ENCODE measurements at places on chromosomes 13 and 19.

DNA sequence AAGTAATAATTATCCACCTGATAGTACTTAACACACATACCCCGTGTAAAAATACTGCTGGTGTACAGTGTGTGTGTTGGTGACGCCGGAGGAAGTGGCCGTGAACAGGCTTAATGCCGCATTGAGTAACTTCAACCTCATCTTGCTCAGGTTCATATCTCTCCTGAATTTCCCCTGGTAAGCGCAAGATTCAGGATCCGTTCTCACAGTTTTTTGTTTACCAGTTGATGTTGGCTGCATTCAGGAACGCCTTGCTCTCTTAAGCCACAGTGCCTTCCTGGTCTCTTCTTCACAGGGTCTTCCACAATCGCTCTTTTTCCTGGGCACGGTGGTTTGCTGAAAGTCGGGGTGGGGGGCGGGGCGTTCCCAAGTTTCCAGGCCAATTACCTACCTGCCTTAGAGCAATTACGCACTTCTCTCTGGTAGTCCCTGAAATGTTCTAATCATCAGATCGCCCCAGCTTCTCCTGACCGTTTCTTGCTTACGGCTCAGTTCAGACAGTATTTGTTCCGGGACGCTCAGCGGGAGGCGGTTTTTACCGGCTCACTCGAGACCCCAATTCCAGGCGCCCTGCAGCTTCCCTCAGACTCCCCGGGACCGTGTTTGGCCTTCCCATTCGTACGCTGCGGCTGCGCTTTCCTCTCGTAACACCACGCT, 706 bp upstream of the DNAJC3 start:
- no peak for DNase-seq

DNA sequence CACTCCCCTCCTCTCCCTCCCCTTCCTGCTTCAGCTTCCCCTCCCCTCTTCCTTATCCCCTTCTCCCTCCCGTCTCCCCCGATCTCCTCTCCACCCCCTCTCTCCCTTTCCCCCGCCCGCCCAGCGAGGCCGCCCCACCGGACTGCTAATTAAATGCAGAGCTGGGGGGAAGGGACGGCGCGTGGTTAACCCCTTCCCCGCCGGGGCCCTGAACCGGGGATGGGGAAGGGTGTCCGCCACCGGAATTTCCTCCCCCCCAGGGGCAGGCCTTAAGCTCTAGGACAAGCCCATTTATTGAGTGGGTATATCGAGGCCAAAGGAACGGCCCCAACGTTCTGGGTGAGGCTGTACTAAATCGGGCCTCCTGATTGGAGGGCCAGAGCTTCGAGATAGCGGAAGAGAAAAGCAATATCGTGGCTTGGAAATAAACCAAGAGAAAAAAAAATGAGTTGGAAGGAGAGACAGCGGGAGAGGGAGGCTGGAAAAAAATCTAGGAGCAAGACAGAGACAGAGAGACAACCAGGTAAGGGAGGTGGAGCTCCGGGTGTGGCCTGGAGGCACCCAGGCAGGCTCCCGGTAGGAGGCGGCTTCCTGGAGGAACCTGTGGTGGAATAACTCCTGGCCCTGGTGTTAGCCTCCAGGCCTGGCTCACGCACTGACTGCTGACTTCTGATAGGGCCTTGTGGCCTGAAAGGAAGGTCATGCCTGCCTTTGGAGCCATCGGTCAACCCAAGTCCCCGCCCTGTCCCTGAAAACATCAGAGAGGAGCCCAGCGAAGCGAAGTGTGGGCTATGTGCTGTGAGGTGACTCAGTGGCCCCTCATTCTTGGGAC, 11.6 kb upstream of the JUND start:
- peak; percentile 95 for DNase-seq

GRCh38 chr19:342801-343421, 1.7 kb downstream of the MIER2 start:
- DNase-seq = peak; percentile 73

- no peak for DNase-seq
Observed at GRCh38 chr19:38742906-38743305, 1.4 kb downstream of the CAPN12 start.

DNA sequence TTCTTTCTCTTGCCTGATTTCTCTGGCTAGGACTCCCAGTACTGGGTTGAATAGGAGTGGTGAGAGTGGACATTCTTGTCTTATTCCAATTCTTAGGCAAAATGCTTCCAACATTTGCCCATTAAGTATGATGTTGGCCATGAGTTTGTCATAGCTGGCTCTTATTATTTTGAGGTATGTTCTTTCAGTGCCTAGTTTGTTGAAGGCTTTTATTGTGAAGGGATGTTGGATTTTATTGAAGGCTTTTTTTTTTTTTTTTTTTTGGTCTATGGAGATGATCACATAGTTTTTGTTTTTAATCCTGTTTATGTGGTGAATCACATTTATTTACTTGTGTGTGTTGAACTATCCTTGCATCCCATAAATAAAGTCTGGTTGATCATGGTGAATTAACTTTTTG, 19.8 kb downstream of the NHLRC3 start:
- DNase-seq = no peak

- no peak for DNase-seq
Observed at GRCh38 chr13:93955904-93956303, 523.6 kb downstream of the DCT start.

DNA sequence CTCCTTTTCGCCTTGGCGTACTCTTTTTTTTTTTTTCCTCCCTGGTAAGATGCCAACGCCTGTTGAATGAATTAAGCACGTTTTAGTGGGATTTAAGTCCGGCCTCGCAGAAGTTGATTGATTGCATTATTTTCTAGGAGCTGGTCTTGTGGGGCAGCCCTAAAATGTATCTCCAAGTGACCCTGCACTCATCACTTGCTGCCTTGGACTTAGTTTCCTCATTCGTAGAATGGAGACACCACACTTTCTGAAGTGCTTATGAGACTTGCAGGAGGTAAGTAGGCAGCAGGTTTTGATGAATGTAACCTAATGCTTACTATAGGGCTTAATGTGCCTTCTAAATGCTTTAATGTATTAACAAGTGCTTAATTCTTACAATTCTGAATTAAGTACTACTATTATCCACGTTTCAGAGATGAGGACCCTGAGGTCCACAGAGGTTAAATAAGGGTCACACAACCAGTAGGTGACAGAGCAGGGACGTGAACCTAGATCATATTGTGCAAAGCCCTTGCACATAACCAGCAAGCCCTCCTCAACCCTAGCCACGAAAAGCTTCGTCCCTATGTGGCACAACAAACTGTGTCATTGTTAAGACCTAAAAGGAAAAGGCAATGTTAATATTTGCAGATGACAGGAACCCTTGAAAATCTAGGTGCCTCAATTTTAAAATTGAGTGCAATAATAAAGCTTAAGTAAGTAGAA, 514 bp upstream of the ARGLU1 start:
- no peak for DNase-seq

DNA sequence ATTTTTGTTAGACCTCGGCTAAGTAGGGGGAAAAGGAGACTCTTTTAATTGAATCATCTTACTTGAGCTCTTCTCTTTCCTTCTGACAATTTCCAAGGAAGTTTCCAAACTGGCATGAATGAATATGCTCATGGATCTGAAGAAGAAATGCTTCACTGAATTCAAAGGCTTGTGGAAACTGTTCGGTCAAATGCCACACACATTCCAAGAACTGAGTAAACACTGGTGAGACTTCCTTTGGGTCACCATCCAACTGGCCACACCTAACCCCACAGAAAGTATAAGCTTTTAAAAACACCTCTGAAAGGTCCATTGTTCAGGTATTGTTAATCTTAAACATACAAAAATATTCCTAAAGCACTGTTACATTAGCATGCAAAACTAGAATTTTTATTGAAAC, 33.6 kb downstream of the MTMR6 start:
- no peak for DNase-seq

- DNase-seq = no peak
Observed at GRCh38 chr19:33339016-33339984, 34.2 kb upstream of the CEBPG start.

DNA sequence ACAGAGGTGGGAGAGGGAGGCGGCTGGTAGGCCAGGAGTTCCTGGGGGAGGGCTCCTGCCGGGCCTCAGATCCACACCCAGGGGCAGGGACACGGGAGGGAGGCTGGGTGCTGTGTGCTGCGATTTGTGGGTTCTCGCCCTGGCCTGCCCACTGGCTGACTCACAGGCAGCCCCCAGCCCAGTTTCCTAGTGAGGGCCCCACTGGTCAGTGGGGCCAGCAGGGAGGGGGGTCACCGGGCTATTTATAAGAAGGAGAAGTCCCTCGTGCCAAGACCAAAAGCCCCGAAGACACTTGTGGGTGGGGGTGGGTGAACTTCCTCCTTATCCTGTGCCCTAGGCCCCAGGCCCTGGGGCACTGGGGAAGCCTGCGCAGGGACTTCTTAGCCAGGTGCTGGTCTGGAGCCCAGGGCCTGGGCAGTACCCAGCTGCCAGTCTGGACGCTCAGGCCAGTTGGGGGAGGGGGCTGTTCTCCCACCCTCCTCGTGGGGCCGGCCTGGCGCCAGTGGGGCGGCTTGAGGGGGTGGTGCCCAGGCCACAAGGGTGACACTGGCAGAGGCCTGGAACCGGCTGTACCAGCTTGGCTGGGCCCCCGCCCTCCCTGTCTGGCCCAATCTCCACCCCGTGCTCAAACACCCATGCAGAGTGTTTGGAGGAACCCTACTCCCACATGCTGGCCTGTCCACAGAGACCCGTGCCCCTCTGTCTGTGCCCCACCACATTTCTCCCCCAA, 5.0 kb upstream of the JUNB start:
- DNase-seq = peak; percentile 88

- DNase-seq = no peak
Observed at GRCh38 chr19:33332248-33332647, 29.9 kb upstream of the CEBPA start.
